ENCODE measurements at places on chromosomes 2 and 18. TPM values are rescaled to one million over a fixed set of nuclear protein-coding genes. Genes with fewer than 3 reads are reported as not detected.

- H3K27ac ChIP-seq: no peak overlapping the region
- no peak for DNase-seq
- no peaks in the 10 kb centered on the region for H3K27me3 ChIP-seq
- no peaks in the 10 kb centered on the region for H3K4me1 ChIP-seq
- no peak overlapping the region for H3K4me3 ChIP-seq
These were observed 236.1 kb downstream of the CDH20 start for GRCh38 chr18:61569176-61569892.

The SRD5A2 gene
- total RNA-seq: 0.44 TPM

GRCh38 chr2:68127358-68128242 lies 30.1 kb upstream of the PNO1 start:
- no peak for DNase-seq
- no peak overlapping the region for H3K4me3 ChIP-seq
- H3K36me3 ChIP-seq: peaks cover 8% of the 10 kb centered on the region
- H3K27me3 ChIP-seq: no peaks in the 10 kb centered on the region

DNA sequence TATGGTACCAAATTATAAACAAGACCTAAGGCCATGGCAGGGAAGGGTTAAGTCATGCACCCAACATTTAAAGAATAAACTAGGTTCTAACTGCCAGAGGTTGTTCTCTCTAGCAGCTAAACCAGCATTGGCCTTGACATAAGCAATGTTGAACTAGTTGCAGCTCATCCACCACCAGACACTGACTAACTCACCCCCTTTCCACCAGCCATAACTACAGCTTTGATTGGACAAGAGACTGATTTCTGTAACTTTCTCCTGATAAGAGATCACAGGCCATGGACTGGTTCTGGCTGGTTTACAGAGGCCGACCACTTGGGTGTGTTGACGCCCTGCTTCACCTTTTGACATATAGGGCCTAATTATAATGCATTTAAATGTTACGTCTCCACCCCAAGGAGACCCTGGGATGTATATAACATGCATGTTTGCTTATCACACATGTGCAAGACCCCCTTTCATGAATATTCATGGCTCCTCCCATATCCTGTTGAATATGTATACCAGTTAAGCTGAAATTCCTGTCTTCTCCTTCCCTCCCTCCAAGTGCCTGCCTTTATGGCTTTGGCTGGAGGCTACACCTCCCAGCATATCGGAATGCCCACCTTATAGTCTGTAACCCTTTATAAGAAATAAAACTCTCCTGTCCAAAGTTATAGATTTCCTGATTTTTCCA lies 75.9 kb downstream of the MRPS9 start:
- no peak overlapping the region for H3K27ac ChIP-seq
- H3K4me1 ChIP-seq: no peaks in the 10 kb centered on the region
- no peak for DNase-seq
- no peak overlapping the region for H3K4me3 ChIP-seq

The FSHR gene
- not detected for total RNA-seq

The EMILIN2 gene
- total RNA-seq: 51.9 TPM

GRCh38 chr2:61926531-61927477 lies 21.3 kb downstream of the COMMD1 start:
- no peak overlapping the region for H3K4me3 ChIP-seq
- H3K27me3 ChIP-seq: no peaks in the 10 kb centered on the region
- no peaks in the 10 kb centered on the region for H3K36me3 ChIP-seq
- DNase-seq: no peak

The POTEF gene
- total RNA-seq: not detected

DNA sequence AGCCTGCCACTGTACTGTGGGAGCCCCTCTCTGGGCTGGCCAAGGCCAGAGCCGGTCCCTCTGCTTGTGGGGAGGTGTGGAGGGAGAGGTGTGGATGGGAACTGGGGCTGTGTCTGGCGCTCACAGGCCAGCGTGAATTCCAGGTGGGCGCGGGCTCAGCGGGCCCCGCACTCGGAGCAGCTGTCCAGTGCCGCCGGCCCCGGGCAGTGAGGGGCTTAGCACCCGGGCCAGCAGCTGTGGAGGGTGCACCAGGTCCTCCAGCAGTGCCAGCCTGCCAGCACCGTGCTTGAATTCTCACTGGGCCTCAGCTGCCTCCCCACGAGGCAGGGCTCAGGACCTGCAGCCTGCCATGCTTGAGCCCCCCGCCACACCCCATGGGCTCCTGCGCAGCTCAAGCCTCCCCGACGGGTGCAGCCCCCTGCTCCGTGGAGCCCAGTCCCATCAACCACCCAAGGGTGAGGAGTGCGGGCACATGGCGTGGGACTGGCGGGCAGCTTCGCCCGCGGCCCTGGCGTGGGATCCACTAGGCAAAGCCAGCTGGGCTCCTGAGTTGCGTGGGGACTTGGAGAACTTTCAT lies 69.5 kb upstream of the ABCA12 start:
- no peak overlapping the region for H3K27ac ChIP-seq
- no peaks in the 10 kb centered on the region for H3K4me1 ChIP-seq
- DNase-seq: no peak

The SERPINB12 gene
- not detected for total RNA-seq

The ASPRV1 gene
- total RNA-seq: 1.8 TPM

GRCh38 chr2:140596447-140596846 lies 1534.4 kb downstream of the LRP1B start:
- DNase-seq: no peak
- H3K4me1 ChIP-seq: no peaks in the 10 kb centered on the region
- no peak overlapping the region for H3K27ac ChIP-seq
- H3K36me3 ChIP-seq: no peaks in the 10 kb centered on the region
- H3K27me3 ChIP-seq: no peaks in the 10 kb centered on the region

The RAB12 gene
- 24.1 TPM for total RNA-seq

GRCh38 chr18:37872562-37872961 lies 307.0 kb upstream of the CELF4 start:
- H3K27me3 ChIP-seq: no peaks in the 10 kb centered on the region
- H3K27ac ChIP-seq: no peak overlapping the region

DNA sequence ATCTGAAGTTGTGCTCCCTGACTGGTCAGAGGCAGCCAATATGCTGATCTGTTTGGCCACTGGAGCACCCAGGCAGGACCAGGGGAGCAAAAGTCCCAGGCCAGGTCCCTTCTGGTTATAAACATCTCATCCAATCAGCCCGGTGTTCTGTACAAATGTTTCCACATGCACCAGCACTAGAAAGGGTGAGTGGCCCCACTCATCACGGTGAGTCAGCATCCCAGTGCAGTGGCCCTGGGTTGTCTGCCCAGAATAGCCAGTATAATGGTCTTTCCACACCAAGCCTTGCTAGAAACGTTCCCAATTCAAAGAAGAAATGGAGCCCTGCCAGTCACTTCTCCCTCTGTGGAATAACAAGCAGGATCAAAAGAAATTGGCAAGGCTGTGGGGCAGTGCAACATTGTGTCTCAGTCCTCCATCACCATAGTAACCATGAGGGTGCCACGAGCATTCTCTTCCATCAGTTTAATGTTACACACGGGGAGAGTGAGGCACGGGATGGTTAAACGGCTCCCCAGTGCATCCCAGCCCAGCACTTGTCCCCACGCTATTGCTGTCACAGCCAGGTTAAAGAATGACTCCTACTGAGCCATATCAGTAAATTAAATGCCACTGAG lies 174.9 kb downstream of the SEPTIN10 start:
- no peaks in the 10 kb centered on the region for H3K27me3 ChIP-seq
- H3K27ac ChIP-seq: no peak overlapping the region
- peak; percentile 88 for DNase-seq
- no peaks in the 10 kb centered on the region for H3K36me3 ChIP-seq
- no peaks in the 10 kb centered on the region for H3K4me1 ChIP-seq

DNA sequence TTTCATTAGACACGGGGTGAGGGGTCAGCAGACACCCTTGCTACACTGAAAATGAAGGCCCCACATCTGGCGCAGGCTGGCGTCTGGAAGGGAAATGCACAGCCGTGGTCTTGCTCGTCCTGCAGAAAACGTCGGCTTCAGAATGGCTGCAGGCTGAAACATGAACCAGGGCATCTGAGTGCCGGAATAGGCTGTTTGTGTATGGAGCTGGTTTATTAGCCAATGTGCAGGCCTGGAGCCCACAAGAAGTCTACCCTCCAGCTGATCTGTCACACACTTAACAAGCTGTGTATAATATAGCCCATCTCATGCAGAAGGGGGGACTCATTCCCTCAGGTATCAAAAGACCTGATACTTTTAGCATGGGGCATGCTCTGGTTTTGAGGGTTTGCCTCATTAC lies 153.4 kb upstream of the SOX11 start:
- H3K27me3 ChIP-seq: no peaks in the 10 kb centered on the region
- no peak for DNase-seq
- no peak overlapping the region for H3K4me3 ChIP-seq
- no peaks in the 10 kb centered on the region for H3K4me1 ChIP-seq
- H3K36me3 ChIP-seq: no peaks in the 10 kb centered on the region

The CDH2 gene
- 2.3 TPM for total RNA-seq

The ALKAL2 gene
- total RNA-seq: 15.5 TPM

The REG1B gene
- 5.2 TPM for total RNA-seq

DNA sequence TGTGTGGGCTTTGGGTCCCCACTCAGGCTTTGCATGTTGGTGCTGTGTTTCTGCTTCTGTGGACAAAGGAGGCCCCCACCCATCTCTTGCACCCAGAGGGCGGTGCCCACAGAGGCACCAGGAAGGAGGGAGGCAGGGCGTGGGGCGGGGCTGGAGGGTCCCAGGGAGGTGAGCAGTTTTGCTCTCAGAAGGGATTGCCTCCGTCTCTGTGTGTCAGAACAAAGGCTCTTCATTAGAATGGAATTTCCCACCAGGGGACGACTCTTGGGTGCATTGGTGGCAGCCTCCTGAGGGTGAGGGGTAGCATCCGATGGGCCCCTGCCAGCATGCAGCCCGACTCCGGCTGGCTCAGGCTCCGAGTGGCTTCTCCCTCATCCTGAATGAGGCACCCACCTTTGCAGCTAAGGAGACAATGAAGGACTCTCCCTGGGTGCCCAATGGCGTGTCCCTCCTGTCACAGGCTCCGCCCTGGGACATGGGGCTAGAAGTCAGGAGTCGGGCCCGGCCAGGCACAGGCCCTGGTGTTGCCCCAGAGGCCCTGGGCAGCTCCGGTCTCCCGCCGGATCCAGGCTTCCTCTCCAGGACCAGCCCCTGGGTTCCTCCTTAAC lies 7.0 kb upstream of the ERFE start:
- no peaks in the 10 kb centered on the region for H3K4me1 ChIP-seq
- no peak overlapping the region for H3K27ac ChIP-seq
- no peaks in the 10 kb centered on the region for H3K36me3 ChIP-seq
- no peak for DNase-seq
- H3K4me3 ChIP-seq: no peak overlapping the region
- no peaks in the 10 kb centered on the region for H3K27me3 ChIP-seq

The RMC1 gene
- total RNA-seq: 23.3 TPM

- no peaks in the 10 kb centered on the region for H3K4me1 ChIP-seq
- H3K4me3 ChIP-seq: no peak overlapping the region
- H3K27me3 ChIP-seq: no peaks in the 10 kb centered on the region
- no peaks in the 10 kb centered on the region for H3K36me3 ChIP-seq
- H3K27ac ChIP-seq: no peak overlapping the region
- no peak for DNase-seq
These were observed 307.5 kb upstream of the REG3G start for GRCh38 chr2:78718024-78718423.

GRCh38 chr18:47422524-47422923 lies 171.1 kb upstream of the SKOR2 start:
- H3K27ac ChIP-seq: no peak overlapping the region
- no peak overlapping the region for H3K4me3 ChIP-seq
- no peak for DNase-seq
- no peaks in the 10 kb centered on the region for H3K27me3 ChIP-seq
- no peaks in the 10 kb centered on the region for H3K4me1 ChIP-seq
- H3K36me3 ChIP-seq: no peaks in the 10 kb centered on the region

The SIGLEC15 gene
- not detected for total RNA-seq

- no peak overlapping the region for H3K4me3 ChIP-seq
- no peaks in the 10 kb centered on the region for H3K27me3 ChIP-seq
- no peaks in the 10 kb centered on the region for H3K4me1 ChIP-seq
- no peaks in the 10 kb centered on the region for H3K36me3 ChIP-seq
- no peak for DNase-seq
These were observed 310.1 kb upstream of the HNRNPA3 start for GRCh38 chr2:176902454-176902853.

GRCh38 chr18:62838475-62839098 lies 123.2 kb downstream of the PHLPP1 start:
- no peak for DNase-seq
- H3K4me3 ChIP-seq: no peak overlapping the region
- no peaks in the 10 kb centered on the region for H3K27me3 ChIP-seq
- H3K36me3 ChIP-seq: no peaks in the 10 kb centered on the region

DNA sequence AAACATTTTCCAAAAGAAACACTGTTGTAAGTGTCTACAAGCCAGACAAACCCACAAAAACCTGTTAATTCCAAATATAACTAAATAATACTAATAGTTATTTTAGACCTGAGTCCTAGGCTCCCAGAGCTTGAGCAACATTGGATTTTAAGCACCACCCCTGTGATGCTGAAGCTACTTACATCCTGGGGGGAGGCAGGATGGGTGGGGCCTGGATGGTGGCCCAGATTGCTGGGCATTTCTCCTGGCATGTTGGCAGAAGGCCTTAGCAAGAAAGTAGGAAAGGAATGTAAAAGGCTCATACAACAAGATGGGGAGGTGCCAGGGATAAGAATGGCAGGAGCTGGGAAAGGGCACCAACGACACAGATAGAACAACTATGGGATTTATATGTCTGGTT lies 50.7 kb upstream of the OTX1 start:
- no peaks in the 10 kb centered on the region for H3K36me3 ChIP-seq
- H3K27me3 ChIP-seq: no peaks in the 10 kb centered on the region
- H3K27ac ChIP-seq: no peak overlapping the region
- no peaks in the 10 kb centered on the region for H3K4me1 ChIP-seq
- H3K4me3 ChIP-seq: no peak overlapping the region

DNA sequence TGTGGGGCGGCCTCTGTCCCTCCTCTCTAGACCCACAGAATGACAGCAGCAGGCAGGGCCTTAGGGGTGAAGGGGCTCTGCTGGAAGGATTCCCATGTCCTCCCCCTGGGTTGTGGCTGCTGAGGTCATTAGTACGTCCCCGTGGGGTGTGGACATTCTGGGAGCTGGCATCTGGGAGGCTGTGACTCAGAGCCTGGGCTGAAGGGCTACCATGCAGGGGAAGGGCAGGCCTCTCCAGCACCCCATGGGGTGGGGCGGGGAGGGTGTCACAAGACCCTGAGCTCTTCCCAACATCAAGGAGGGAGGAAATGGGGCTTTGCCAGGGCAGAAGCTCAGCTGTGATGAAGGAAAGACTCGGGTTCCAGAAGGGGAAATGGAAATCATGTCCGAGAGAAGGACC lies 105.8 kb upstream of the SMAD2 start:
- H3K27ac ChIP-seq: no peak overlapping the region
- no peak for DNase-seq
- H3K4me3 ChIP-seq: no peak overlapping the region
- H3K4me1 ChIP-seq: peaks cover 10% of the 10 kb centered on the region
- H3K27me3 ChIP-seq: no peaks in the 10 kb centered on the region
- H3K36me3 ChIP-seq: no peaks in the 10 kb centered on the region

Data from upper lobe of left lung (tissue), 6 donors.